ENCODE measurements at places on chromosomes 1 and 21.

DNA sequence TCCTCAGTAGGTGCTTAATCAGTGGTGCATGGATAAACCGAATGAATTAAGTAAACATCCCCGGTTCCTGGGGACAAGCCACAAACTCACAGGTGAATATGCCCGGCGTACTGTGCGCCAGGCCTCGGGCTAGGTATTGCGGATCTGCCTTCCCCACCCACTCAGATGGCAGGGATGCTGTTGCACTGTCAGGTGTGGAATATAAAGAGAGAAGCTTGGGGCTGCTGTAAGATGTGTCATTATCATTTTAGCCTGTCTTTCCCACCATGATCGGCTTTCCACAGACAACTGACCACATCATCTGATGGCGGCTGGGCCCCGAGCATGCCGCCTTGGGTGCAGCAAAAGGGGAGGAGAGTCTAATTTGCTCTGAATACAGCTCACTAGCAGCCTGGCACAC, 45.4 kb upstream of the LRP8 start:
- no peak for DNase-seq

GRCh38 chr1:7387053-7387927, 383.8 kb upstream of the VAMP3 start:
- no peak for DNase-seq

DNA sequence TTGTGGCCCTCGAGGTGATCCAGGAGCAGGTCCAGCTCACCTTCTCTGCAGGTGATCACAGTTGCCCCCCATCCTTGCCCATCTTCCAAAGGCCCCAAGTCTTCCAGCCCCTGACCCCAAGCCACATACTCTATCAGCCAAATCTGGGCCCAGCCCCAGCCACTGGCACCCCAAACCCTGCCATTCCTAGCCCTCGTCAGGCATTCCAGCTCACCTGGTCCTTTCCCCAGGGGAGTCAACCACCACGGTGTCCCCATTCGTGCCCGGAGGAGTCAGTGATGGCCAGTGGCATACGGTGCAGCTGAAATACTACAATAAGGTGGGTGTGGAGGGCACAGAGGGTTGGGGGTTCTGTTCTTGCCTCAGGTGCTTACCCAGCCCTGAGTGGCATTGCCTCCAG, 12.2 kb downstream of the CELSR2 start:
- DNase-seq: no peak

GRCh38 chr1:185969524-185969991, 235.4 kb downstream of the HMCN1 start:
- DNase-seq: no peak

GRCh38 chr1:192516776-192517297, 58.7 kb upstream of the RGS1 start:
- DNase-seq: peak; percentile 75

GRCh38 chr1:151537112-151537511, 3.0 kb upstream of the TUFT1 start:
- no peak for DNase-seq

- DNase-seq: no peak
Measured at GRCh38 chr21:42321231-42321630, 6.0 kb upstream of the TFF3 start.
